Prostate gland (tissue), 2 donors: ENCODE measurements at places on chromosomes 4 and X. TPM values are rescaled to one million over a fixed set of nuclear protein-coding genes. Genes with fewer than 3 reads are reported as not detected.

TCEAL7 gene
- 6.2 TPM for total RNA-seq

GLRA2 gene
- total RNA-seq: not detected

SNCA gene
- 8.7 TPM for total RNA-seq

FAM114A1 gene
- 118 TPM for total RNA-seq

- peak; percentile 6 for DNase-seq
Measured at GRCh38 chrX:13110433-13111324, 66.3 kb upstream of the FAM9C start.

- no peak for DNase-seq
Measured at GRCh38 chr4:20352163-20352431, 100.4 kb downstream of the SLIT2 start.

- DNase-seq: no peak
Measured at GRCh38 chr4:158159718-158160094, 13.1 kb downstream of the GASK1B start.

DNA sequence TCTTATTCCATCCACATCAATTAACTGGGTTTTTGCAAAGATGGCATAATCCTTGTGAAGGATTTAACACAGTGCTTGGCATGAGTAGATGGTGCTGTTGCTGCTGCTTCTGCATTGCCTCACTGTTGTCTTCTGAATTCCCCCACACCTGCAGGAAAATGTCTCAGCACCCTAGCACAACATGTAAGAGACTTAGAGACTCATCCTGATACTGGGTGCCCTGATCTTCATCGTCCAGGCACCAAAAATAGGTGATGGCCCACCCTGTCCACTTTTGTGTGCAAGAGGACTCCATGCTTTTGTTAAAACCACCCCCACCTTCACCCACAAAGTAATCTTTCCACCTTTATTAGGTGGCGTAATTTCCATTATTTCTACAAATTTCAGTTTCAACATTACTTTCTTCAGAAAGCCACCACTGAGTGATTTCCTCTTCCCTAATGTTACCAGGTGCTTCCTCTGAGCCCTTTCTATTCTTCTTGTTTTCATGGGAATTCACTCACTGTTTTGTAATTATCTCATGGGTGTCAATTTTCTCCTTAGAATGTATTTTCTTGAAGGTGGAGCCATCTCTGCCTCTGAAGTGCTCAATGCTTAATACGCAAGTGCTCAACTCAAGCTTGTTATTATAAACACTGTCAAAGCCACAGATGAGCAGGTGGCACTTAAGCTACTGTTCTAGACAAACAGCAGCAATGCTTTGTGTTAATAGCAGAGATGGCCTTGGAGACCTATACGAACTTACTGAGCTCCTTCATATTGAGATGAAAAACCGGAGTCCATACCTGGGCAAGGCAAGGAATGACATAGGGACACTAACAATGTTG lies 89.5 kb downstream of the HS3ST1 start:
- no peak for DNase-seq

GRCh38 chr4:122539861-122540465 lies 80.9 kb downstream of the IL21 start:
- DNase-seq: no peak

DNA sequence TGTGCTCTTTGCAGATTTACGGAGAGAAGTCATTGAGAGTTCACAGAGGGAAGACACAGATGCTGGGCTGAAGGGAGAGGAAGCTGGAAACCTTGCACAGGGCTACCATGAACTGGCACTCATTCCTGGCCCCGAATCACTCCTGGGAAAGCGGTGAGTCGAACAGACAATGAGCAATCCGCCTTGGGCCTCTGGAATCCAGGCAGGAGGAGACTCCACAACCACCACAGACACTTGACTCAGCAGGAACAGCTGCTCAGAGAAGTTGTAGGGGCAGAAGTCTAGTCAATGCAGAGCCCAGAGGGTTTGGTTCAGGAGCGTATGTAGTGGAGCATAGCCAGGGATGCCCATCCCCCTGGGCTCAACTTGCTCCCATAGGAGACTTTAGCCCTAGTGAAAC lies 62.8 kb upstream of the GRIA3 start:
- DNase-seq: no peak

GRCh38 chr4:39732728-39733127 lies 34.8 kb downstream of the UBE2K start:
- no peak for DNase-seq

- DNase-seq: no peak
Measured at GRCh38 chr4:2790583-2791517, 2.0 kb upstream of the SH3BP2 start.

- DNase-seq: no peak
Measured at GRCh38 chr4:38491854-38492478, 172.0 kb upstream of the KLF3 start.

DNA sequence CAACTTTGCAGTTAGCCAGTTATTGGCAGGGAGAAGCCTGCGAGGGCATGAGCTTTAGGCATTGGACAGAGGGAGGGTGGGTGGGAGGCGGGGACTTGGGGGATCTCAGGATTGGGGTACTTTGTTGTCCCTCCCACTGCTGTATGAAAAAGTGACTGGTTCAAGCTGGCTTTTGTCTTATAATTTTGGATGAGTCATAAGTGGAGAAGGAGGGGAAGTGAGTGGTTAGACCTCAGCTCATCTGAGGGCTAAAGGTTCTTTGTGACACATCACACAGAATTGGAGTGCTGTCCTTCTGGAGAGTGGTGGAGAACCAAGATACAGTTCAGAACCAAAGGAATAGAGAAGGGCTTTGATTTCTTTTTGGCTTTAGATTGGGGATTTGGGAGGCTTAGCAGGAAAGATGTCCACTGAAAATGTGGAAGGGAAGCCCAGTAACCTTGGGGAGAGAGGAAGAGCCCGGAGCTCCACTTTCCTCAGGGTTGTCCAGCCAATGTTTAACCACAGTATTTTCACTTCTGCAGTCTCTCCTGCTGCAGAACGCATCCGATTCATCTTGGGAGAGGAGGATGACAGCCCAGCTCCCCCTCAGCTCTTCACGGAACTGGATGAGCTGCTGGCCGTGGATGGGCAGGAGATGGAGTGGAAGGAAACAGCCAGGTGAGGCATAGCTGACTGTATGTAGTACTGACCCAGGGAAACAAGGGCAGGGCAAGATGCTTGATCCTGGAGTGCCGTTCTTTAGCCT lies at the start of gene SLC4A4:
Gene SLC4A4 (plus strand): TSS at position 175 of the 748 bp plus-strand sequence.
- DNase-seq: no peak

GRCh38 chr4:78226279-78226678 lies 169.2 kb downstream of the FRAS1 start:
- DNase-seq: no peak

DNA sequence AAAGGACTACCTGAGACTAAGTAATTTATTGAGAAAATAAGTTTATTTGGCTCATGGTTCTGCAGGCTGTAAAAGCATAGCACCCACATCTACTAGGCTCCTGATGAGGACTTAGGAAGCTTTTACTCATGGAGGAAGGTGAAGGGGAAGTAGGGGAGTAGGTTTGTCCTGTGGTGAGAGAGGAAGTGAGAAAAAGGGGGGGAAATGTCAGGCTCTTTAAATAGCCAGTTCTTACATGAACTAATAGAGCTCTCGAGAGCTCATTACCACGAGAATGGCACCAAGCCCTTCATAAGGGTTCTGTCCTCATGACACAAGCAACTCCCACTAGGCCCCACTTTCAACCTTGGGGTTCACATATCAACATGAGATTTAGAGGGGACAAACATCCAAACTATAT lies 125.5 kb upstream of the NRK start:
- no peak for DNase-seq
